Activated T-cell treated with anti-CD3 and anti-CD28 coated beads for 24 hours (primary cell): ENCODE measurements at places on chromosomes 4 and X.

GRCh38 chr4:185859111-185859510 lies 47.1 kb upstream of the SORBS2 start:
- no peak for DNase-seq

GRCh38 chrX:154039577-154039976 lies 19.9 kb upstream of the IRAK1 start:
- DNase-seq, result no peak

DNA sequence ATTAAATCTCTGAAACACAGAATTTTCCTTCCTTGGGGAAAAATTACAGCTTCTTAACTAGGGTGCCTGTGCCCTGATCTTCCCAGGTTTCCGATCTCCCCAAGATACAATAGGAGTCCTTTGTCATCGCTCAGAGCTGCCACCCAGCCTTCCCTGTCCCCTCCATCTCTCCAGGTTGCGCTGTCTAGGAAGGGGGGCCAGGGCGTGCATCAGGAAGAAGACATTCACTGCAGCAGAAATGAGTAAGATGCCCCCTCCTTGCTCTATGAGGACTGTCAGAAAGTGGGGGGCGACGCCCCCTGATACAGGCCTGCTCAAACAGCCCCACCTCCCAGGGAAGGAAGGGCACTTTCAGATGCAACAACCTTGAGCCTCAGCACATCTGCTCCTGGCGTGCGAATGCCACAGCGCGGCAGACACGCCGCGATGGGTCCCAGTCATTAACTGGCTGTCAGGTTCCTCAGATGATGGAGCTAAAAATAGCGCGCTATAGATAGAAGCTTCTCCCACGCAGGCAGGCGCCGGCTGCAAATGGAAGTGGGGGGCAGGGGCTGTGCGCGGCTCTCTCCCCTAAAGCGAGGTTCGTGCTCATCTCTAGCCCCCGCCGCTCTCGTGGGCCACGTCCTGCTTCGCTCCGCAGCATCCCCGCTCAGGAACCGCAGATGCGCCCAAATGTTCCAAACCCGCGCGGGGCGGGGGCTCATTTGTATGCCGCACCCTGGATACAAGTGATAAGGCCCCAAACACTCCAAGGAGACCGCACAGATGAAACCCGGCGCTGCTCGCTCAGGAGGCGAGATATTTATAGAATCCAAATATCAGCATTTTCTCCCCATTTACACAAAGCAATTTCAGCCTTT lies 57.6 kb upstream of the LGI2 start:
- no peak for DNase-seq

DNA sequence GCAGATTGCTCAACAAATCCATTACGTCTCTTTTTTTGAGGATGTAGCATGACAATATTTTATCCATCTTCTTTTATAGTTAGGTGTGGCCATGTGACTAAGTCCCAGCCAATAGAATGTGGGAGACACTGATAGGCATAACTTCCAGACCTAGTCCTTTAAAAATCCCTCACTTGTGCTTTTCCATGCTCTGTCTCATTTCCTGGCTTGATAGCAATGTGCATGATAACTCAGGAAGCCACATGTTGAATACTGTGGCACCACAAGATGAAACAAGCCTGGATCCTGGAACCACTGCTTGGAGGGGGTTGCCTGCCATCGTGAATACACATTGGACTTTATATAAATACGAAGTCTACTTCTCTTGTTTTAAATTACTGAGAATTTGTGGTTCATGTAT lies 184.0 kb upstream of the NEIL3 start:
- no peak for DNase-seq

- DNase-seq, result no peak
Observed at GRCh38 chr4:168631241-168632162, 134.7 kb downstream of the PALLD start.

- no peak for DNase-seq
Observed at GRCh38 chr4:92864096-92864495, 560.3 kb downstream of the GRID2 start.

DNA sequence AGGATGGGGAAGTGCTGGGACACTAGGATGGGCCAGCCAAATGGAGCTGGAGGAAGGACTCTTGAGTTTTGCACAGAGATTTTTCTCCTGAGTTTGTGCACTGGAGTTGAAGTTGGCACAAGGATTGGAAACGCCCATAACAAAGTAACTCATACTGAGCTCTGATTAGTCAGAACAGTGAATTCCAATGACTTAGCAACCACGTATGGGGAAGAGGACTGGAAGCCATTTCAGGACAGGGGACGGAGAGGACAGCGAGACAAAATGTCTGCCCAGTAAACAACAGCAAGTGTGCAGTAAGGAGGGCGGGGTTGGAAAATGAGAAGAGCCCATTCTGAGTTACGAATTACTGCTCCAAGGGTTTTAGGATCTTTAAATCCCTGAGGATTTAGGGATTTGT lies 5.9 kb downstream of the RIPPLY1 start:
- no peak for DNase-seq

GRCh38 chr4:65623506-65623905 lies 46.8 kb downstream of the EPHA5 start:
- no peak for DNase-seq

DNA sequence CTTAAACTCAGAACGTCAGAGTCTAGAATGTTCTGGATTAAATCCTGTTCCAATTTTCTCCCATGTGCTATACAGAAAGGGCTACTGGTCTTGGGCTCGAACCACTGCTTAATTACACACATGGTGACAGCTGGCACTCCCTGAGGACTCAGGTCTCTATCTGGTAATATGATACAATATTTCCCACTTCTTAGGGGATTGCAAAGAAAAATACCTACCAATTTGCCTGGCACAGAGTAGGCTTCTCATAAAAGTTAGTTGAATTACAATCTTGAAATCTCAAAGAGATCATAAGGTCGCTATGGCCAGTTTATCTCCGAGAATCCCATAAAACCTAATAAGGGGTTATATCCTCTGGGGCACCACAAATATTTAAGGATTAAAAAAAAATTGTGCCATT lies 8.6 kb downstream of the GPM6B start:
- DNase-seq, result no peak

- DNase-seq, result no peak
Observed at GRCh38 chrX:19354625-19355024, 10.9 kb downstream of the PDHA1 start.

DNA sequence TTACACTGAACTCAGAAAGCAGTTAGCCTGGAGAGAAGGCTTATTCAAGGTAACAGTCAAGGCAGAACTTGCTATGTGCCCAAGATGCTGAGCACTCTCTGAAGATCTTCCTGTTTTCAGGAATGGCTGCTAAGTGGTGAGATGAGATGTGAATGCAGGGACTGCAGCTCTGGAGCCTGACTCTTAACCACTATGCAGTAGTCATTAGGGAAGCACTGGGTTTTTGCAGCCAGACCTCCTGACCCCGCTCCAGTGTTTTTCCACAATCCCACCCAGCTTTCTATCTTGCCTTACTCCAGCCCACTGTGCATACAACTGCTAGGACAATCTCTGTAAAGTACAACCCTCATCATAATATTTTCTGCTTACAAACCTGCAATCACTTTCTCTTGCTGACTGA lies 95.2 kb upstream of the LNX1 start:
- no peak for DNase-seq

DNA sequence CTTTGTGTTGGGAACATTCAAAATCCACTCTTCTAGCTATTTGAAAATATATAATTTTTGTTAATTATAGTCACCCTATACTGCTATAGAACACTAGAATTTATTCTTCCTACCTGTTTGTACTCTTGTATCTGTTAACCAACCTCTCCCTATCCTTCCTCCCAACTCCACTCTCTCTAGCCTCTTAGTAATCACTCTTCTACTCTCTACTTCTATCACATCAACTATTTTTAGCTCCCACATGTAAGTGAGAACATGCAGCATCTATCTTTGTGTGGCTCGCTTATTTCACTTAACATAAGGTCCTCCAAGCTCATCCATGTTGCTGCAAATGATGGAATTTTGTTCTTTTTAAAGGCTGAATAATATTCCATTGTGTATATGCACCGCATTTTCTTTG lies 537.3 kb downstream of the MID1IP1 start:
- DNase-seq, result no peak

- DNase-seq, result no peak
Observed at GRCh38 chr4:79584902-79585301, 176.9 kb upstream of the GK2 start.

DNA sequence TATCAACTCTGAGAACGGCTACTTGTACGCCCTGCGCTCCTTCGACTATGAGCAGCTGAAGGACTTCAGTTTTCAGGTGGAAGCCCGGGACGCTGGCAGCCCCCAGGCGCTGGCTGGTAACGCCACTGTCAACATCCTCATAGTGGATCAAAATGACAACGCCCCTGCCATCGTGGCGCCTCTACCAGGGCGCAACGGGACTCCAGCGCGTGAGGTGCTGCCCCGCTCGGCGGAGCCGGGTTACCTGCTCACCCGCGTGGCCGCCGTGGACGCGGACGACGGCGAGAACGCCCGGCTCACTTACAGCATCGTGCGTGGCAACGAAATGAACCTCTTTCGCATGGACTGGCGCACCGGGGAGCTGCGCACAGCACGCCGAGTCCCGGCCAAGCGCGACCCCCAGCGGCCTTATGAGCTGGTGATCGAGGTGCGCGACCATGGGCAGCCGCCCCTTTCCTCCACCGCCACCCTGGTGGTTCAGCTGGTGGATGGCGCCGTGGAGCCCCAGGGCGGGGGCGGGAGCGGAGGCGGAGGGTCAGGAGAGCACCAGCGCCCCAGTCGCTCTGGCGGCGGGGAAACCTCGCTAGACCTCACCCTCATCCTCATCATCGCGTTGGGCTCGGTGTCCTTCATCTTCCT lies 2.7 kb downstream of the PCDH10 start:
- no peak for DNase-seq

DNA sequence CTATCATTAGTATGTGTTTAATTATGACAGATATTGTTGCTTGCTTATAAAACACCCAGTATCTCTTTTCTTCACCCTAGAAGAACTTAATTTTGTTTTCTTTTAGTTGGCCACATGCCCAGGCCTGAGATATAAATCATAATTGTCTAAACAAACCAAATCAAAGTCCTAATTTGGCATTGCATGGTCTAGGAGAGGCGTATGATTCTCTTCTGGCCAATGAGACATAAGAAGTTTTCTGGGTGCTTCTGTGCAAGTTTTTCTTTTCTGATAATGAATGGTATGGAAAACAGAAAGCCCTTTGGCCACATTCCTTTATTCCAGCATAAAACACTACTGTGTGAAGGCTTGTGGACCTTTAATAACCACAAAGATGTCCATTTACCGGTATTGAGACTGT lies 192.9 kb upstream of the CTSO start:
- no peak for DNase-seq

DNA sequence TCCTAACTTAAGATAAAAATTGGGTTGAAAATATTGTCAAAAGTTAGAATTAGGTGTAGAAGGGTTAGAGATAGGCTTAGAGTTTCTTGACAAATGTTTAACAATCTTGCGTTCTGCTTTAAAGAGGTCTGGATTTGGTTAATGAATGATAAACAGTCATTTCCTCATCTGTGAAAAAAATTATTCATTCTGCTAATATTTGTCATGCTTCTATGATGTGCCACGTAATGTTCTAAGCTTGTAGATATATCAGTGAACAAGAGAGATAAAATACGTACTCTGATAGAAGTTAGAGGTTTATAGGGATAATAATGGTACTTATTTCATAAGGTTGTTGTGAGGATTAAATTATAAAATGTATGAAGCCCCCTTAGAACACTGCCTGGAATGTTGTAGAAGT lies 443.0 kb upstream of the GALNT7 start:
- DNase-seq, result no peak

DNA sequence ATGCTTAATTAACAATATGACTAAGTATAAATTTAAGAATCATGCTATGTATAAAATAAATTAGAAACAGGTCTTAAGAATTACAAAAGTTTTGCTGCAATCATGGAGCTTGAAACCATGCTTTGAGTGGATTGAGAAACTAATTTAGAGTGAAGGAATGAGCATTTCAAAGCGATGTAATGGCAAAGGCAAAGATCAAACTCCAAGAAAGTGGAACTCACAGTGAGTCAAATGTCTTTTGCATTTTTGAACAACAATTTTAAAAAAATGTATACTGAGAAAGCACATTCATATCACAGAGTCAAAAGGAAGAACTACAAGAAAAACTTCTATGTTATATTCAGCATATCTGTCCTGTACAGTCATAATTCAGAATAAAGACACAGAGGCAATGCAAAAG lies 6.6 kb downstream of the GPRIN3 start:
- no peak for DNase-seq

DNA sequence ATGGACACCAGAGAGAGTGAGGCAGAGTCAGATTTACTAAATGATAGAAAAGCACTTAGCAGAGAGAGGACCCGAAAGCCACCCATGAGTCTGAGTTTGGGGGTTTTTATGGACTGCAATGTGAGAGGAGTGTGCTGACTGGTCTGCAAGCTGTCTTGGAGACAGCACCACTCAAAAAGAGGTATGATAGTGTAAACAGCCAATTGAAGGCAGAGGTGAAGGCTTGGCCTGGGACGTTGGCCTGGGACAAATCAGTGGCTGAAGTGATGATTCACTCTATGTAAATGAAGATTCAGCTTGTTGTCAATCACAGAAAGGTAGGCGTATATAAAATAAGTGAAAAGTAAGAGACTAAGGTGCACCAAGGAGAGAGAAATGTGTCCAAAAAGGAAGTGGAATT lies 217.6 kb upstream of the ZFP42 start:
- no peak for DNase-seq

DNA sequence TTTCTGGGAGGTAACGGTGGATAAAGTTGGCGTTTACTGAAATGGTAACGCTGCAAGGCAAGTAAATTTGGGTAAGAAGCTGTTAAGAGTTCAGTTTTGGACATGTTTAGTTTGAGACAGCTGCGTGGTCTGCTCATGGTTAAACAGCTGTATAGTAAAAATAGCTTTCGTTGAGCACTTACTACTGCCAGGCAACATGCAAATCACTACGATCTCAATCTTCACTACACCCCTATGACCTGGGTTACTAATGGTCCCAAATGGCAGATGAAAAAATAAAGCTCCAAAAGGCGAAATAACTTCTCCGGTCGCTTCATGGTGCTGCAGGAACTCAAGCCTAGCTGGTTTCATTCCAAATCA lies 22.2 kb downstream of the FABP2 start:
- no peak for DNase-seq

GRCh38 chr4:110058677-110059076 lies 139.7 kb downstream of the ELOVL6 start:
- DNase-seq, result no peak

GRCh38 chr4:3321295-3321889 lies 28.6 kb downstream of the RGS12 start:
- DNase-seq, result no peak

GRCh38 chrX:102345916-102346315 lies 93.9 kb downstream of the NXF2B start:
- peak; percentile 41 for DNase-seq

GRCh38 chrX:115939070-115939469 lies 231.5 kb upstream of the AGTR2 start:
- no peak for DNase-seq
